H1 (cell line): ENCODE measurements at places on chromosomes 7 and 10. TPM values are rescaled to one million over a fixed set of nuclear protein-coding genes. Genes with fewer than 3 reads are reported as not detected.

ASB10 gene
- polyA plus RNA-seq = not detected in 2 replicates

CPA2 gene
- 0.21 and 0.22 TPM in 2 replicates for polyA plus RNA-seq

GATAD1 gene
- polyA plus RNA-seq = 14.9 and 17.1 TPM in 2 replicates

PHKG1 gene
- polyA plus RNA-seq = 0.03 and 0.14 TPM in 2 replicates

TLX1 gene
- not detected in 2 replicates for polyA plus RNA-seq
